Amygdala (tissue), 56 donors: ENCODE measurements at places on chromosomes 11 and 22.

DNA sequence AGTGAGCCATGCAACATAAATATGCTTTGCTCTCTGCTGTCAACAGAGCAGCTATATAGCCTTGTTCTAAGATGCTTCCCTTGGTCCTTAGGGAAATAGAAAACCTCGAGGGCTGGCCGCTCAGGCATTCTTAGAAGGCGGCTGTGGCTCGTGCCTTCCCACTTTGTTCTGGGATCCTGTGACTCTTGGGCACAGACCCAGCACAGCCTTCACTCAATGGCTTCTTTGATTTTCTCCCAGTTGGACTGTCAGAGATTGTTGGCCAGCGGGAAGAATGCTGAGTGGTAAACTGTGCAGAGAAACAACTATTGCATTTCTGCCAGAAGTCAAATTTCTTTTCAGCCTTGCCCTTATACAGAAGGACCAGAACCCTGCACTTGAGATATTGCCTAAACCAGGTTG lies 9.5 kb upstream of the MICAL2 start:
- DNase-seq = peak; percentile 7

DNA sequence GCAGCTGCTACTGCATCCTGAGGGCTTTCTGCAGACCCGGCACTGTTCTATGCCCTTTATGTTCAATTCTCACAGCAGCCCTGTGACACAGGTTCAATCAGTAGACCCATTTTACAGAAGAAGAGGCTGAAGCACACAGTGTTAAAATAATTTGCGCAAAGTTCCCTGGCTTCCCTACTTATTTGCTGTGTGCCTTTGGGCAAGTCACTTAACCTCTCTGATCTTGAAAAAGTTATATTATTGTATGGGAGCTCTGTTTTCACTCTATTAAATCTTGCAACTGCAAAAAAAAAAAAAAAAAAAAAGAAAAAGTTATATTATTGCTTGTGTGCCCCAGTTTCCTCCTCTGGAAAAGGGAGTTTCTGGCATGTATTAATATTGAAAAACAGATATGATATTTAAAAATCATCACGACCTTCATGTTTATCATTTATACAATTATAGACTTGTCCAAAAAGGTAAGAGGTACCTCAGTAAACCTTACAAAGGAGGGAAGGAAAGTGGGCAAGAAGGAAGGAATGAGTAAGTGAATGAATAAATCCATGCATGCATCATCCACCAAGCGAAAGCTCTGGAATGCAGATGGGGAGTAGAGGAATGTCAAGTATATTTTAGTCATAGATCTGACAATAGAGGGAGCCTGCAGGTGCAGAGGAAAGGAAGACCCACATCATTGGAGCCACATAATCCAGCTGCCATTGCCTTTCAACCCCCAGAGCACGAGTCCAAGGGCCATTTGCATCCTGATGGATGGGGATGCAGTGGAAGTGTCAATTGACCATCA lies 21.2 kb upstream of the ISX start:
- DNase-seq = no peak

DNA sequence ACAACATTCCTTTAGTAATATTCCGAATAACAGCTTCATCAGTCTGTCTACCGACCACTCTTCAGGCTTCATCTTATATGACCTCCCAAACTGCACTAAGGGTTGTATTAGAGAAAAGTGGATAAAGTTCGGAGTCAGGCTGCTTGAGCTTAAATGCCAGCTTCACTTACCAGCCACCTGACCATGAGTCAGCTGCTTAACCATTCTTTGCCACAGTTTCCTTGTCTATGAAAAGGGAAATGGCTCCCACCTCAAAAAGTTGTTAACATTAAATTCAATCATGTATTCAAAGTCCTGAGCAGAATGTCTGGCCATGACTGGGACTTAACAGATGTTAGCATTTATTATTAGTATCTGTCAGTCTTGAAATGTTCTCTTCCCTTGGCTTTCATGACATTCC lies 20.9 kb downstream of the LIMK2 start:
- DNase-seq = no peak

DNA sequence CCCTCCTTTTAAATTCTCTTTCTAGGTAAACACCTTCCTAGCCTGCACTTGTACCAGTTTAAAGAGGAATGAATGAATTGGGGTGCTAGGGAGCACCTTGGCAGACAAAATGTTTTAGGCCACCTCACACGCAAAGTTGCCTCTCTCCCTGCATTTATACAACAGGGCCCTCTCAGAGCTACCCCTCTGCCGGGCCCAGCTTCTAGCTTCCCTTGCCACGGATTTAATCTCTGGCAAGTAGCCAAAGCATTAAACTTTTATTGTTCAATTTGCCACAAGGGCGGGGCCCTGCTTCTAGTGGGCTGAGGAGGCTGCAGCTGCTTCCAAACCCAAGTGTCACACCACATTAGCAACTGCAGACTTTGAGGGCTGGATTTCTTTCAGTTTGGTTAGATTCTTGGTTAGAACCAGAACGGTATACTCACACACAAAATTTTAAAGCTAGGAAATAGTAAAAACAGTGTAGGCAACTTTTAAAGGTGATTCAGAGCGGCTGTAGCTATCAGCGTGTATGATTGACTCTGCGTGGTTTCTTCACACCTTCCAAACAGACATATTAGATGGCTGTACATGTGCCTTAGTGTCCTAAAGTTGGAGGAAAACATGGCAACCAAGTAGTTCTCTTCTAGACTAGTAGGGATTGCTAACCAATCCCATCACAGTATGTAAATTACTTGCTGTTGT lies 6.5 kb downstream of the KREMEN1 start:
- DNase-seq = no peak

DNA sequence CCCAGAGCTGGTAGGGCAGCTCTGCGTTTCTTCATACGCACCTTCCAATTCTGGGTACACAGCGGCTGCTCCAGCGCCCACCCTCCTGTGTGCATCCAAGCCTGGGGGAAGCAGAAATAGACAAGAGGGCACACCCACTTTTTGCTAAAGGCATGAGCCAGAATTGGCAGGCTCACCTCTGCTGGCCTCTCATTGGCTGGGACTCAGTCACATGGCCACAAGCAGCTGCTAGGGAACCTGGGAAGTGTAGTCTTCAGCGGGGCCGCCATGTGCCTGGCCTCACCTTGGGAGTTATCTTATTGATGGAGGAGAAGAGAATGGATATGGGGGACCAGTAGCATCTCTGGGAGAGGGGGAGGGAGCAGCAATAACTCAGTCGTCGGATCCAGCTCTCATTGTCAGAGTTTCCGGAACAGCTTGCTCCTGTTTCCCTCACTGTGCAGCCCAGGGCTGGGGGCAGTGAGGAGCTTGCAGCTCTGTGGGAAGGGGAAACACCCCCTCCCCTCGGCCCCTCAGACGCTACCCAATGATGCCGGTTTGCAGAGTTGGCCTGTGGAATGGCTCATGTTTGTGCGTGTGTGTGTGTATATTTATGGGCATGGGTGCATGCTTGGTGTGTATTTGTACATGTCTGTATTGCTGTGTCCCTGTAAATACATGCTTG lies 11.8 kb upstream of the MIEF1 start:
- DNase-seq = peak; percentile 71

DNA sequence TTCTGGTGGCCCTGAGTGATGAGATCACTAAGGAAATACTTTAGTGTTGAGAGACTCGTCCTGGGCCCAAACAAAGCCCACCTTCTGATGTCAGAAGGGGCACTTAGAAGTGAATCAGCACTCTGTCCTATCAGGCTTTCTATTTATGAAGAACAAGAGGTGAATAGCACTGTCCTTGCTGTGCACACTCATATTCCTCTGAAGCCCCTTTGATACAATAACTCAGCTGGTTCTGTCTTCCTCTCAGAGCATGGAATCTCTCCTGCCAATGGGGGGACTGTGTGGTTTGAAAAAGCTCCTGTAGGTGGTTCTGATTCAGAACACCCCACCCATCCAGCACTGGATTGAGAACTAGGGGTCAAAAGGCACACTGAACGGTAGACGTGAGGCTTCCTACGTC lies 348.1 kb downstream of the ETS1 start:
- no peak for DNase-seq

GRCh38 chr11:126997641-126998040 lies 2.9 kb downstream of the KIRREL3 start:
- DNase-seq = no peak

GRCh38 chr11:110134110-110134509 lies 40.9 kb downstream of the ZC3H12C start:
- DNase-seq = no peak

DNA sequence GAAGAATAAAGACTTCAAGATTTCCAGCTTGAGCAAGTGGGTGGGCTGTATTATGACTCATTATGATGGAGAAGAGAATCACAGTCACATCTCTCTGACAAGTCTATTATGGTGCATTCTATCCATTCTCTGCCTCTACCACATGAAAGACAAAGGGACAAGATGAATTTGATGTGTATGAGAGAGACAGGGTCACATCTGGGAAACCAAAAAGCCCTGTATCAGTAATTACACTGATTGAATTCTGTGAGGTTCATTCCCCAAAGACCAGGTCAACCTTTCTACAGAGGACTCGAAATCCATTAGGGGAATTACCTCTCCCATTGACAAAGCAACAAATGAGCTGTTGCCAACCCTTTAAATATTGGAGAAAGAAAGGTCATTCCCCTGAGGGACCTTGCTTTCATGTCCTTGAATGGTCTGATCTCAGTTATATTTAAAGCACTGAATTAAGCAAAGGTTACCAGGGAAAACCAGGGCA lies 109.6 kb downstream of the USP35 start:
- DNase-seq = no peak

- no peak for DNase-seq
Observed at GRCh38 chr22:18085188-18085587, 7.4 kb downstream of the PEX26 start.

- no peak for DNase-seq
Observed at GRCh38 chr11:10204021-10204420, 90.0 kb downstream of the SBF2 start.

- no peak for DNase-seq
Observed at GRCh38 chr11:121372671-121373429, 79.3 kb upstream of the SORL1 start.

DNA sequence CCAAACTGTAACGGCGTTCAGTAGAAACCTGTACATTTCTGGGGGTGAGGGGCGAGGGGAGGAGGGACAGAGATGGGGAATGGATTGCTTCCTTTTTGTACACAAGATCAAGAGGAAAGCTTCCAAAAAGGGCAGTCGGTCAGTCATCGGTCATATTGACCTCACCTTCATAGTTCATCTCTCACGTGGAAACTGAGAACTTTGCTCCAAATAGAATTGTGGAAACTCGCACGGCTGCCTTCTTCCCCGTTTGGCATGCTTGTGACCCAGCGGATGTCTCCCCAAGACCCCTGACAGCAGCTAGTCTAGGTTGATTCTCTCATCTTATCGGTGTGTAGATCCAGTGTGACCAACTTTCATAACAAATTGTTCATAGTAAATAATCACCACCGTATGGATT lies 47.6 kb downstream of the KCNC1 start:
- no peak for DNase-seq

DNA sequence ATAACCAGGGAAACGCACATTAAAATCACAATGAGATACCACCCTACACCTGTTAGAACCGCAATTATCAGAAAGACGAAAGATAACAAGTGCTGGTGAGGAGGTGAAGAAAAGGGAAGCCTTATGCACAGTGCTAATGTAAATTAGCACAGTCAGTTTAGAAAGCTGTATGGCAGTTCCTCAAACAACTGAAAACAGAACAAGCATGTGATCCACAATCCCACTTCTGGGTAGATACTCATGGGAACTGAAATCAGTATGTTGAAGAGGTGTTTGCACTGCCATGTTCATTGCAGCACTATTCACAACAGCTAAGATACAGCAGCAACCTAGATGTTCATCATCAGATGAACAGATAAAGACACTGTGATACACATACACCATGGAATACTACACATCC lies 75.0 kb upstream of the CCND1 start:
- DNase-seq = no peak

- DNase-seq = no peak
Observed at GRCh38 chr11:37504921-37505320, 906.9 kb upstream of the RAG2 start.

DNA sequence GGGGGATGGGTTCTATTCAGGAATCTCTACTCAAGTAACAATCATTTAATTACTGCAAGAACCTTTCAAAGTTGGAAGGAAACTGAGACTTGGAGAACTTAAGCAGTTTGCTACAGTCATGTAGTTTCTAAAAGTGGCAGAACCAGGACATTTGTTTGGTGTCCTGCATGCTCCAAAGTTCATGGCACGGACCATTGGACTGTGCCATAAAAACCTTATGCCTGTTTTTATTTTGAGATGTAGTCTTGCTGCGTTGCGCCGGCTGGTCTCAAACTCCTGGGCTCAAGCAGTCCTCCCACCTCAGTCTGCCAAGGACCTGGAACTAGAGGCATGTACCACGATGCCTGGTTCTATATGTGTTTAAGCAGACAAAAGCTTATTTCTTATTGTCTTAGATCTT lies 18.6 kb upstream of the AIFM3 start:
- no peak for DNase-seq

DNA sequence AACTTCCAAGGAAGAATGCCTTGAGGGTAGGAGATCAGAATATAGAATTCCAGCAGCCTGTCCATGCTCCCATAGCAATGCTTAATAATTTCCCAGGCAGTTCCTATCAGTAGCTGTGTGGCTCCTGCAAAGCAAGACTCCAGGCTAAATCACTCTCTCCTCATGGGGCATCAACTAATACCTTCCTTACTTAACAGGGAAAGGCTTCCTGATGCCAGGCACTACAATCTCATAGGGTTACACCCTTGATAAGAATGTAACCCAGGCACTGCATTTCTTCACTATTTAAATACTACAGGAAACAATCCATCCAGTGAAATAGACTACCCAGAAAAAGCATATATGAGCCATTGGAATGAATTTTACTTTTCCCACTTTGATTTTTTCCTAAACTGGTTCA lies 615.0 kb upstream of the ARHGAP42 start:
- no peak for DNase-seq

DNA sequence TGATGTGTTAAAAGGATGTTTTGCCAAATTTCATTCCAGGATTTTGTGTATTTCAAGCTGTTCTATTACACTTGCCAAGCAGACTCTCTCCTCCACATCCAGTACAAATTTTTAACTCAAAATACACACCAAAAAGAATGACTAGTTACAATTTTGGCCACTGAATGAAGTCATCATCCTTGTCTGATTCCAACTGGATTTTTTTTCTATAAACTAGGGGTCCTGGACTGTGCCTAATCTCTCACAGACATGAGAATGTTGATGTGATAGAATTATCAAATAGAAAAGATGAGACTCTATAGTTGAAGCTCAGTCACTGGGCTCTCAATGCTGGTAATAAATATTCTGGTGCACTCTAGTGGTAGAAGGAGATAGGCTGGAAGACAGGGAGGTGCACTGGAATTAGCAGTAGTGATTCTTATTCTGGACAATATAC lies 85.8 kb downstream of the FANCF start:
- no peak for DNase-seq

GRCh38 chr11:33575311-33575710 lies 125.3 kb downstream of the C11orf91 start:
- no peak for DNase-seq

DNA sequence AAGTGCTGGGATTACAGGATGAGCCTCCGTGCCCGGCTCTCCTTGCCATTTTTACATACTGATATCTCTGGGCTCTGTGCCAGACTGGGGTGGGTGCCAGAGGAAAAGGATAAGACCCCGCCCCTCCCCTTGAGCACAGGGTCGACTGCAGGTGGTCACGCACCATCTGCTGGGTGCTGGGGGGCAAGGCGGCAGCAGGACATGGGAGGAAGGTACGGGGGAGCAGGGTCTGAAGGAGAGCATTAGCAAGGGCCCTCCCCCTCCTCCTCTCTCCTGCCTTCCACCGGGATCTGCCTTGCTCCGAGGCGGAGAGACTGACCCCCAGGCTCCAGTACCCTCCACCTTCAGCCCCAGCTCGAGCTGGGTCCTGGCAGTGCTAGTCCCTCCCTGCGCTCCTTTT lies 9.7 kb upstream of the PGA3 start:
- no peak for DNase-seq
